ENCODE measurements at places on chromosomes 6 and 20. TPM values are rescaled to one million over a fixed set of nuclear protein-coding genes. Genes with fewer than 3 reads are reported as not detected.

- H3K4me1 ChIP-seq: peaks cover 2% of the 10 kb centered on the region
- H3K36me3 ChIP-seq: peaks cover 7% of the 10 kb centered on the region
- H3K27ac ChIP-seq: no peak overlapping the region
- no peak for DNase-seq
Observed at GRCh38 chr6:158783851-158784250, 35.3 kb downstream of the EZR start.

GRCh38 chr6:30722280-30723112 is 2.3 kb downstream of the TUBB start:
- peaks cover 40% of the 10 kb centered on the region for H3K4me1 ChIP-seq
- peaks cover 40% of the 10 kb centered on the region for H3K36me3 ChIP-seq
- DNase-seq: peak; percentile 90
- H3K27me3 ChIP-seq: no peaks in the 10 kb centered on the region
- H3K27ac ChIP-seq: no peak overlapping the region
- peak overlapping the region; percentile 93 for H3K4me3 ChIP-seq

DNA sequence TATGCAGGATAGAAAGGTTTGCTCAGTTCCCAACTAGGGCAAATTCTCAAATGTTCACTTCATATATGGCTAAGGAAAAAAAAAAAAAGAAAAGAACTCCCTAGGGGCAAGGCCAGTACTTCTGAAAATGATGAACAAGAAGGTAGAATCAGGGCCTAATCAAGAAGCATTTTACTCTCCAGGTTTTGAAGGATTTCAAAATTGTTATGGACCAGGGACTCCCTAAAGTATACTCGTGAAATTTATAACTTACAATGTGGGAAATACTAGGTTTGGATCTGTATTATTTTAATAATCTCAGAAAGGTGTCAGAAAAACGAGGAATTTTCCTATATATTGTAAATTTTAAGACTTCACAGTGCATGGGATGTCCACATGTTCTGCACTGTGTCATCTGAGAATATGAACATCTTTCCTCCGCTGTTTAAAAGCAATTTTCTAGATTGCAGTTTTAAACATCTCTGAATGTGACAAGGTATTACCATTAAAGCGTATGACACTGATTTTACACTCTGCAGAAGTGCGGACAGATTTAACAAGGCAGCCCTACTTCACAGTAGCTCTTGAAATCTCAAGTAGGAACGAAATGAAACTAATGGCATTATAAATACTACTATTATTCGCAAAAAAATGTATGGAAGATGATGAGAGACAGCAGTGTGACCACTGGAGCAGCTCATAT is 14.0 kb downstream of the PLAGL1 start:
- H3K36me3 ChIP-seq: no peaks in the 10 kb centered on the region
- H3K4me3 ChIP-seq: no peak overlapping the region
- no peaks in the 10 kb centered on the region for H3K27me3 ChIP-seq
- no peaks in the 10 kb centered on the region for H3K4me1 ChIP-seq
- no peak for DNase-seq

DNA sequence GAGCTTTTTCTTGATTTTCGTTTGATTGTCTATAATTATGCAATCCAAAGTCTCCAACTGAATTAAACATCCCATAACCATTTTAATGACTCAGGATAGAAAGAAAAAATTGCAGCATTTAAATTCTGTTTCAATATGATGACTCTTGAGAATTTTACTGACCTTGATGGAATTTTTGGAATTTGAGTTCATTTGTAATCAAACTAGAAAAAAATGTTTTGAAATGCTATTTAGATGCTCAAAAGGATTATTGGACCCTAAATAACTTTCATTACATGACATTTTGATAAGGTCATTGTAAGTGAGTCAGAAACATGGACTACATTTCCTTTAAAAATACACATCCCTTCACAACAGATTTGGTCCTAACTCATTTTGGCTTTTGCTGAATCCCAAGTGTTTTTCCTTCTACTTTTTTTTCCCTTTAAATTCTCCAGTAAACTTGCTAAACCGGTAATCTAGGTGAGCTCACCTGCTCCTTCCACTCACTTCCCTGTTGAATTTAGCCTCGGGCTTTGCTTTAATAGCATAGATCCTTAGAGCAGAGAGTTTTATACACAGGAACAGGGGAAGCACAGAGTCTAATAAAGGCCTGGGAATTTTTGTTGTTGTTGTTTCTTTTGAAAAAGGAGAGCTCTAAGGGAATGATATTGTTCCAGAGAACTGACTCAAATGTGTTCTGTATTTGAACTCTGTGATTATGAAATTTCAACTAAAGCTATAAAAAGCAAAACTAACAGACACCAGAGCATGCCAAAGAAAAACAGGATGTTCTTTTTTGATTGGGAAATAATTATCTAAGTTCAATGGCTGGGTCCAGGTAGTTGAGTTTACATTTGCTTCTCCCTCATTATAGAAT is 1088.2 kb upstream of the CITED2 start:
- no peak overlapping the region for H3K4me3 ChIP-seq
- H3K36me3 ChIP-seq: no peaks in the 10 kb centered on the region
- H3K27ac ChIP-seq: no peak overlapping the region
- no peaks in the 10 kb centered on the region for H3K27me3 ChIP-seq

- no peaks in the 10 kb centered on the region for H3K4me1 ChIP-seq
- H3K36me3 ChIP-seq: no peaks in the 10 kb centered on the region
- DNase-seq: no peak
Observed at GRCh38 chr6:129969064-129969463, 49.3 kb upstream of the L3MBTL3 start.

GRCh38 chr6:47134476-47135189 is 92.5 kb upstream of the ADGRF1 start:
- no peak overlapping the region for H3K4me3 ChIP-seq
- no peaks in the 10 kb centered on the region for H3K27me3 ChIP-seq
- no peaks in the 10 kb centered on the region for H3K36me3 ChIP-seq
- H3K4me1 ChIP-seq: no peaks in the 10 kb centered on the region
- H3K27ac ChIP-seq: no peak overlapping the region
- DNase-seq: no peak

DNA sequence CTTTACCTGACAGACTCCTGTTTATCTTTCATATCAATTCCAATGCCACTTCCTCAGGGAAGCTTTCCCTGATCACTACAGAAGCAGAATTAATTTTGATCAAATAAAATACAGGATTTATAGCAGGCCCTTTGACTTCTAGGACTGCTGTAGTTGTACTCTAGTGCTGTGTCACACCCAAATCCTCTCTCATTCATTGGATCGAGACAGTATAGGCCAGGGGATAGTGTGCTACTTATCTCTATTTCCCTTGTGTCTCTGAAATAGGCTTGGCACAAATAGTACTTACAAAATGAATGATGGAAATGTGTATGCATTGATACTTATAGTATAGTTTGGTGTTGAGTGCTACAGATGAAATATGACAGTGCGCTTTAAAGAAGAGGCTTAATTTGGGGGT is 19.8 kb downstream of the RALY start:
- peaks cover 55% of the 10 kb centered on the region for H3K4me1 ChIP-seq
- H3K27ac ChIP-seq: no peak overlapping the region
- H3K4me3 ChIP-seq: no peak overlapping the region
- no peaks in the 10 kb centered on the region for H3K36me3 ChIP-seq
- H3K27me3 ChIP-seq: no peaks in the 10 kb centered on the region

DNA sequence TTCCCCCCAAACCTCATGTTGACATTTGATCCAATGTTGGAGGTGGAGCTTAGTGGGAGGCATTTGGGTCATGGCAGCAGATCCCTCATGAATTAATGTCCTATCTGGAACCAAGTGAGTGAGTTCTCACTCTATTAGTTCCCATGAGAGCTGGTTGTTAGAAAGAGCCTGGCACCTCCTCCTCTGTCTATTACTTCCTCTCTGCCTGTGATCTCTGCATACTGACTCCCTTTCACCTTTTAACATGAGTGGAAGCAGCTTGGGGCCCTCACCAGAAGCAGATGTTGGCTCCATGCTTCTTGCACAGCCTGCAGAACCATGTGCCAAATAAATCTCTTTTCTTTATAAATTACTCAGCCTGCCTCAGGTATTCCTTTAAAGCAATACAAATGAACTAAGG is 127.3 kb upstream of the RALGAPA2 start:
- H3K36me3 ChIP-seq: no peaks in the 10 kb centered on the region
- no peak for DNase-seq
- no peaks in the 10 kb centered on the region for H3K27me3 ChIP-seq
- no peak overlapping the region for H3K4me3 ChIP-seq
- no peak overlapping the region for H3K27ac ChIP-seq
- H3K4me1 ChIP-seq: no peaks in the 10 kb centered on the region

DNA sequence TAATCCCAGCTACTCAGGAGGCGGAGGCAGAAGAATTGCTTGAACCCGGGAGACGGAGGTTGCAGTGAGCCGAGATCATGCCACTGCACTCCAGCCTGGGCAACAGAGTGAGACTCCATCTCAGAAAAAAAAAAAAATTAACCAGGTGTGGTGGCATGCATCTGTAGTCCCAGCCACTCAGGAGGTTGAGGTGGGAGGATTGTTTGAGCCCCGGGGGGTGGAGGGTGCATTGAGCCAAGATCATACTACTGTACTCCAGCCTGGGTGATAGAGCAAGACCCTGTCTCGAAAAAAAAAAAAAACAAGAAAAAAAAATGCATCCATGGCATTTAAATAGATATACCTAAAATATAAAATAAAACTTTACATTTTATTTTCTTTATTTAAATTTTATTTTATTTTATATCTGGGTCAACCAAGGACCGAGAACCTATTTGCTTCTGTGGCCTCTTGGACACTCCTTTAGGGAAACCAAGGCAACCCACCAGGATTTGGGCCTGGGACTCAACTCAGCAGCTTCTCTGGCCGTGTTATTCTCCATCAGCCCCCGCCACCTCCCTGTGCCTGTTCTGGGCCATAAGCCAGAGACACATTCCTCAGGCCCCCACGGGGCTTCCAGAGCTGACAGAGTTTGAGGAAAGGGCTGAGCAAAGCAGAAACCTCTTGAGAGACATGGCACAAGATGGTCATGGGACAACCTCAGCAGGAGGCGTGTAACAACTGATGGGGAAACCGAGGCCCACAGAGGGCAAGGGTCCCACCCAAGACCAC is 6.2 kb downstream of the SNTA1 start:
- no peak overlapping the region for H3K4me3 ChIP-seq
- H3K27me3 ChIP-seq: no peaks in the 10 kb centered on the region
- no peaks in the 10 kb centered on the region for H3K4me1 ChIP-seq
- H3K27ac ChIP-seq: no peak overlapping the region
- no peak for DNase-seq

DNA sequence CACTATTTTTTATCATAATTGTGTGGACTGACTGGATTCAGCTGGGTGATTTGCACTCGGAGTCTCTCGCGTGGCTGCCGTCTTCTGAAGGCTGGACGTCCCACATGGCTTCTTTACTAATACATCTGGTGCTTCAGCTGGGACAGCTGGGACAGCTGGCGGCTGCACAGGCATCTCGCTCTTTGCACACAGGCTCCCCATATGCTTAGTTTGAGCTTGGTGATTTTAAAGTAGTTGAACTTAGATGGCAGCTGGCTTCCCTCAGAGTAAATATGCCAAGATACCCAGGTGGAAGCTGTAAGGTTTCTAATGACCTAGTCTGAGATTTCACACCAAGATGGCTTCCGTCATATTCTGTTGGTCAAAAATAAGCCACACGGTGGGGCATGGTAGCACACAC is 38.7 kb upstream of the PPP1R3G start:
- H3K4me1 ChIP-seq: no peaks in the 10 kb centered on the region
- no peak overlapping the region for H3K4me3 ChIP-seq
- peaks cover 3% of the 10 kb centered on the region for H3K36me3 ChIP-seq
- no peak for DNase-seq
- no peak overlapping the region for H3K27ac ChIP-seq

DNA sequence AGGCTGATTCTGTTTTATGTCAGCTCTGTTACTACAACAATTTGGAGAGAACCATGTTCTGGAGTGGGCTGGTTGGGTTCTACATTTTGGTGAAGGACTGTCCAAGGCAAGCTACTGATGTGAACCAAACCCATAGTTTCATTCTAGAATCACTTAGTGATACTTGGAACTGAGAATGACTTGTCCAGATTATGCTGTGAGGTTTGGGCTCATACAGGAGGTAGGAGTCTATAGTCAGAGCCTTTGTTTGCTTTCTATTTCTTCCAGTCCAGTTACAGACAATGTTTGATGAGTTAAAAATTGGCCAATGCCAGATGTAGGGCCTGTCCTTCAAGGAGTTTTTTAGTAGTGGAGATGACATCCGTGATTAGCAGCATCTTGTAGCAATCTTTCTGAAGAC is 97.9 kb downstream of the LRRC1 start:
- H3K4me3 ChIP-seq: no peak overlapping the region
- no peak overlapping the region for H3K27ac ChIP-seq
- H3K27me3 ChIP-seq: no peaks in the 10 kb centered on the region
- no peaks in the 10 kb centered on the region for H3K4me1 ChIP-seq
- no peak for DNase-seq

GRCh38 chr6:166253778-166254204 is 54.4 kb downstream of the PRR18 start:
- peaks cover 26% of the 10 kb centered on the region for H3K4me1 ChIP-seq
- no peak for DNase-seq
- peak overlapping the region; percentile 58 for H3K4me3 ChIP-seq
- no peaks in the 10 kb centered on the region for H3K36me3 ChIP-seq

DNA sequence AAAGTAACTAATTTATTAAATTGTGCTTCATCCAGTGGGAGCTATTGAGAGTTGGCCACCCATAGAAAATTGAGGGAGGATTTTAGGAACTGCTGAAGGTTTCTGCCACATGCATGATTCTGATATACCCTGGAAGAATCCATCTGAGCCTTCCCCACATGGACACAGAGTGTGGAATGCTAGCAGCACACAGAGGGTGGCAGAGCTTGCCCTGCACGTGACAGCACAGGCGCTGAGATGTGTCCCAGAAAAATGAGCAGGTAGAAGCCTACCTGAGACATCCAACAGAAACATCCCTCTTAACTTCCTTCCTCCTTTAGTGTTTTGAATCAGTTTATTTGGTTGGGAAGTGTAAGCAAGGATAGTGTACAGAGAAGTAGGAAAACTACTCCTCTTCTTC is 96.9 kb downstream of the MTHFD1L start:
- no peaks in the 10 kb centered on the region for H3K27me3 ChIP-seq
- peaks cover 4% of the 10 kb centered on the region for H3K36me3 ChIP-seq
- no peak for DNase-seq
- H3K4me3 ChIP-seq: no peak overlapping the region
- H3K27ac ChIP-seq: no peak overlapping the region

GRCh38 chr20:42024653-42025052 is 406.5 kb upstream of the CHD6 start:
- H3K4me1 ChIP-seq: no peaks in the 10 kb centered on the region
- no peak for DNase-seq

EFCAB8 gene
- 3.8 TPM for total RNA-seq

CD109 gene
- 0.15 TPM for total RNA-seq

ROS1 gene
- total RNA-seq: not detected

B3GAT2 gene
- not detected for total RNA-seq

CEP85L gene
- total RNA-seq: 32.1 TPM

WFDC9 gene
- not detected for total RNA-seq

SNX5 gene
- 119 TPM for total RNA-seq

ANKRD6 gene
- total RNA-seq: 15.0 TPM

ZNF311 gene
- 0.17 TPM for total RNA-seq

All from B cell (primary cell).